ENCODE measurements at places on chromosomes 7 and 10.

- no peak for DNase-seq
Observed at GRCh38 chr10:14552015-14552414, 221.3 kb upstream of the FRMD4A start.

GRCh38 chr7:92608380-92609322 lies 18.5 kb upstream of the FAM133B start:
- no peak for DNase-seq

DNA sequence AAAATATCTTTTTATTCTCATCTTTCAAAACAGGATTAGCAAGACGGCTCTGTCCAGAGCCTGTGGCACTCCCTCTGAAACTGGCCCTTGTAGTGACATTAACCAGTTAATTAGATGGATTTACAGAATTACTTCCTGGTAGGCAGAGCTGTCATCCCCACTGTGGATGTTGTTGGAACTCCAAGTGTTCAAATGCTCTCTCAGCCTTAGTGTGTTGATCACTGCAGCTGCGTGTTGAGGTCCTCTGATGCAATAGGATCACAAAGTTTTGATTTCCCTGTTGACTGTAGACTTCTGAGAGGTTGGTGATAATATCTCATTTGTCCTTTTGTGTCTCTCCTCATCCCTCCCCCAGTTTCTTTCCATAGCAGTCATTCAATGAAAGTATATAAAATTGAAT lies 117.3 kb upstream of the CDK6 start:
- peak; percentile 26 for DNase-seq

- DNase-seq, result no peak
Observed at GRCh38 chr10:6667679-6668270, 87.7 kb upstream of the PRKCQ start.

DNA sequence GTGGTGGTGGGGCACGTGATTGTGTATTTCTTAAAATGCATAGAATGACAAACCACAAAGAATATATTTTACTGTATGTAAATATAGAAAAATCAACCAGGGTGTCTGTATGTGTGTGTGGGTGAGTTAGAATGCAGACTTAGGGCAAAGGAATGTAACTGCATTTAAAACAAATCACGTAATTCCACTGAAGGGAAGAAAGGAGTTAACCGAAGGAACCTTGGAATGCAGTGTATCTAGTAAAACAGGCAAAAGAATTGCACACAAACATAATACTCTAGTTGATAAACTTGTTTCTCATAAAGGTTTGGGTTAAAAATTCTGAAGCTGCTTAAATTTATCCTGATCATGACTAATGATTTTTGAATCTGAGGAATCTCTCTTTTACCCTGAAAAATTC lies 134.9 kb downstream of the ADRA2A start:
- DNase-seq, result peak; percentile 2

- DNase-seq, result no peak
Observed at GRCh38 chr7:155247479-155248365, 50.0 kb upstream of the INSIG1 start.

GRCh38 chr7:139696552-139696951 lies 81.2 kb downstream of the HIPK2 start:
- no peak for DNase-seq

Data from epithelial cell of prostate (primary cell).